ENCODE measurements at places on chromosomes 2 and 18. TPM values are rescaled to one million over a fixed set of nuclear protein-coding genes. Genes with fewer than 3 reads are reported as not detected.
A peak's percentile ranks its signal among the peaks of the same experiment; 100 is the strongest.

TUBA4B gene
- not detected for total RNA-seq

ACP1 gene
- 178 TPM for total RNA-seq

GRCh38 chr2:102063941-102064678 is 72.3 kb downstream of the IL1R2 start:
- ATAC-seq, result peak; percentile 98

ACAA2 gene
- total RNA-seq, result 28.0 TPM

GRCh38 chr2:138180692-138181386 is 216.6 kb downstream of the HNMT start:
- ATAC-seq, result no peak

SPP2 gene
- total RNA-seq, result not detected

DNA sequence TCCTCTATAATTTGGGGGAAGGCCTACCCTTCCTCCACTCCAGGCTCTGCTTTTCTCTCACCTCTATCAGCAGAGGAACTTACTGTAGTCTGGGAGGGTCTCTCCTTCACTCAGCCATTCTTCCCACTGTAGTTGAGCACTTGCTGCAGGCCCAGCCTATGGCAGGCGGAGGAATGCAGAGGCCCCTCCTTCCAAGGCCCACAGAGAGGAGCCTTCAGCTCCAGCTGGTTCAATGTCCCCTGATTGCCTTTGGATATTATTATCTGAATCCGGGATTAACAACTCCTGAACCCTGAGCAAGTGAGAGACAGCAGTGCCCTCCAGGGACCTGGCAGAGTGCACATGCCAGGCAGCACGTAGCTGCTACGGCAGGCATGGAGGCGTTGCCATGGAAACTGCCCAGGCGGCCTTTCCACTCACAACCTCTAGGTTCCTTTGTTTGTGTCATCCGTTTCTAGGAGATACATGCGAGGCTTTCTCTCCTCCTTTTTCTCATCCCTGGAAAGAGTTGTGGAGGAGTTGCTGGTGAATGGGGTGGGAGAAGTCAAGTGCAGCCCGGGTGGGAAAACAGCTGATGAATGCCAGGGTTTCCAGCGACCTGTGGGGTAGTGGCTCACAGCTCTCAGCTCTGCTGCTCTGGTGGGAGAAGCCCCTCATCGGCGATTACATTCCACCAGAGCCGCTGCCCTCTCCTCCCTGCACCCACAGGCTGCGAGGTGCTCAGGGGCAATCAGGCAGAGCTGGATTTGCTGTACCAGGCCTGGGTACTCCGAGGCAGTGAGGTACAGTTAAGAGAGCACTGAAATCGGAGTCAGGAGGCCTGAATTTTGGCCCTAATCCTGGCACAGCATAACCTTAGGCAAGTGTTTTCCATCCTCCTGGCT is 55.3 kb upstream of the HK2 start:
- ATAC-seq, result peak; percentile 94

GRCh38 chr2:27830656-27831055 is 59.1 kb downstream of the MRPL33 start:
- no peak for ATAC-seq

GRCh38 chr2:83221258-83221657 is 1237.8 kb downstream of the SUCLG1 start:
- no peak for ATAC-seq

DNA sequence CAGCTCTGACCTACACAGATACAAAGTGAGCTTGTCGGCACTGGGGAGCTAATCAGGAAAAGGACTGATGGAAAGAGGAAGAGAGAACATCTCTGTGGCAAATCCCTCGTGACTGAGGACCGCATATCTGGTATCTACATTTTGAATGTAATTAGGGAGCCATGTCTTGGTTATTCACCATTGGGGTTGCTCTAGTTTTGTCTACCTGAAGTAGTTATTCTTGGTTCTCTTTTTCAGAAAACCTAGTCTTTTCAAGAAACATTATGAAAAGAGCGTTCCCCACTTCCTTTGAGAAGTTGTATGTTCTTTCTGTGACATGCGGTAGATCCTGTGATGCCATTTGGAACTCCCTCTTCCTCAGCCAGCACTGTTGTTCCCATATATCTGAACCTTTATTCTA is 104.4 kb downstream of the DOCK10 start:
- ATAC-seq, result no peak

DNA sequence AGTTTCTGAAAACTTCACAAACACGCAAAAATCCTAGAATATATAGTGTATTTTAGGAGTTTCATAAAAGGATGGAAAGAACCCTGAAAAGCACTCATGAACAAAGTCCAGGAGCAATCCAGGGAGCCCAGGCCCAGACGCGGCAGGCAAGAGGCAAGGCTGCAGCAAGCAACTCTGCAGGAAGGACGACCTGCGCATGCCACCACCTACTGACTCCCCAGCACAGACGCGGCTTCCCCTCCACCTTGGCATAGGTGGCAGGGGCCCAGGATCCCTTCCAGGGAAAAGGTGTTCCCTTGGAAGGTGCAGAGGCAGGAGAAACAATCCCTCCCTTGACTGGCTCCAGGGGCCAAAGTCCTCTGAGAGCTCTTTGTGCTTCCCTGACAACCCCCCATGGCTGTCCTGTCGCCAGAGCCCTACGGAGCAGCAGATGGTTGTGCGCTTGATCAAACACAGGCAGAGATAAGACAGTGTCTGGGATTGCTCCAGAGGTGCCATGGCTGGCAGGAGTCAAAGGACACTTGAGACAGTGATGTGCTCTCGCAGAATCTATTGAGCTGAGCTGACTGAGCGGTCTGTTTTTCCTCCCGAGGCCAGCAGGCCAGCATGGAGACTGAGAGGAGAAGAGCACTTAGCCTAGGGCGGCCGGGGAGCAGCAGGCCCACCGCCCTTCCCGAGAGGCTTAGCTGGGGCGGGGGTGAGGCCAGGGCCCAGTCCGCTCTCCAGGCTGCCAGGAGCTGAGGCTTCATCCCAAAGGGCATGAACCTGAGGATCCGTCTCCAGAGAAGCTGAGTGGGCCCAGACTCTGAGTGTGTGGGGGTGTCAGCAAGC is 10.8 kb upstream of the AMER3 start:
- no peak for ATAC-seq

DNA sequence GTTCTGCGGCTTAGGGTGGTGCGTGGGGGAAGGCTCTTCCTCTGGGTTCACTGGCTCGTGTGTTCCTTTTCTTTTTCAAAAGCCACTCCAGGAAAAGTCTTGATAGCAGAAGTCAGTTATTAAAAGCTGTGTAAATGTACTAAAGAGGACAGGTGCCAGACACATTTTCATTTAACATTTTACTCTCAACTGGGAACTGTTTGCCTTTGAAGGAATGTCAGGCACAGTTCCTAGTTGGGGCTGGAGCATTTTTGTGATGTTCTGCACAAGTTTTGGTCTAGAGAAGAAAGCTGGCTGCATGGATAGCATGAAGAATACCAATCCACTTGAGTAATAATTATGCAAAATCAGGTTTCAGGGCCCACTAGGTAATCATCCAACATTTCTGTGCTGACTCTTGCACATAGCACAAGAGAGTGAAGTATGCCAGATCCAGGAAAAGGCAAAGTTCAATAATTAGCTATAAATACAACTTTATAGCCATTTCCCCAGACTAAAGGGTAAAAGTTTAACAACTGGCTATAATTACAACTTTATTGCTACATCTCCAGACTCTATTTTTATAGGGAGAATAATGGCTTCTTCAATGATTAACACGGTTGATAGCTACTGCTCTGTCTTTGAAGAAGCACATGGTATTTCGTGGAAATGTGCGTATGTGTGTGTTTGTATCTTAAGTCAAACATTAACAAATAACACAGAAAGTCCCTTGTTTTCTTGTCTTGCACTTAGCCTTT is 16.2 kb downstream of the SCYGR8 start:
- ATAC-seq, result peak; percentile 71

DNA sequence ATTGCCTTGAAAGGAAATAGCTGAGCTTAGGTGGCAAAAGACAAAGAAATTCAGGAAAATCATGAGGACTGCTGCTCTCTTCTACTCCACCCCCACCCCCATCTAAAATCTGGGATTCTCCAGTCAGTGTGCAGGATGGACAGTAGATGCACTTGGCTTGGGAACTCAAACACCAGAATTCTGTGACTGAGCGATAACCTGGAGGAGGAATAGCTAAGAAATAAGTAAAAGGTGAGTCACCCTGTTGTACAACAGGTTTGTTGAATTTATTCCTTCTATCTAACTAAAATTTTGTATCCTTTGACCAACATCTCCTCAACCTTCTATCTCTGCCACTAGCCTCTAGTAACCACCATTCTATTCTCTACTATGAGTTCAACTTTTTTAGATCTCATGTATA is 1029.9 kb upstream of the ACVR2A start:
- no peak for ATAC-seq

DNA sequence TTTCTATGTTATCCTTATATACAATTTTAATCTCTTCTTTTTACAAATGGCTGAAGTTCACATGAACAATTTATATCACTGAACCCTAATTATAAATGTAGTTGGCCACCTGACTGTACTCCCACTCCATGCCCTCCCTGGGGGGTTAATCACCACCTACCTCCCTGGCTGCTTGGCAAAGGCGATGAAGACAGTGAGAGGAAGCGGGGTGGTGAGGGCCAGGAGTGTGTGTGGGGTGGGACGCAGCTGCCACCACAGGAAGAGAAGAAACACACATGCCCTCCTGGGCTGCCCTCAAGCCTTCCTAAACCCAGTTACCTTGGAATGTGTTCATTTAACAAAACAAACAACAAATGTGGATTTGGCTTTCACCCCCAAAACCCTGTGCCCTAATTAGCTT is 87.0 kb upstream of the REV1 start:
- no peak for ATAC-seq

DNA sequence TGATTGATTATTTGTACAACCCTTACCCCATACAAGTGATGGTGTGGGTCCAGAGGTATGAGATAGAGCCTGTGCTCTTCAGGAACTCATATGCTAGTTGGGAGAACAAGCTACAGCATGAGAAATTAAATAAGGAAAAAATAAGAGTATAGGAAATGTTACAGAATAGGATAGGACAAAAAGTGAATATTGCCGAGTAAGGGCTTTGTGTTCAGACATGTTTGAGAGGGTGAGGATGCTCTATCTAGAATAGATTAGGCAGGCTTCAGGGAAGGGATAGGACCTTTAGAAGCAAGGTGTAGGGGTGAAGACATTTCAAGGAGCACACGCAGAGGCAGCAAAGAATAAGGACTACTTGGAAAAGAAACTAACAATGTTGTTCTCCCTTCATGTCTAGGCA is 17.8 kb downstream of the CCDC150 start:
- no peak for ATAC-seq

GRCh38 chr2:58686776-58687175 is 445.7 kb upstream of the FANCL start:
- ATAC-seq, result no peak

- peak; percentile 42 for ATAC-seq
These were observed 823 bp downstream of the PARD3B start for GRCh38 chr2:204545861-204546735.

DNA sequence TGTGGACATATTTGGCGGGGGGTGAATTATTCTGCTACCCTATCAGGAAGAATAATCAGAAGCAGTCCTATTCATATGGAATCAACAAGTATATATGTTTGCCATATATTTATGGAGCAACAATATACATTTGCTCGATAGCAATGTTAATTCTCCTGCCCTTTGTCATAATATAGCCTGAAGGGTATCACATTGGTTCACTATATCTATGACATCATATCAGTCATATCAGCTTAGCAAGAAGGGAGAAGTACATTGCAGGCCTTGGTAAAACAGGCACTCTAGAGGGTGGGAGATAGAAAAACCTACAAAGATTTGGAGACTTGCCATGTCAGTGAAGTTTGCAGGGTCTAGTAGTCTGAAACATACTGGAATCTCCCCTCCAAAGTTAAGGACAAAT is 128.4 kb downstream of the ATL2 start:
- no peak for ATAC-seq

G6PC2 gene
- total RNA-seq, result 0.25 TPM

DNA sequence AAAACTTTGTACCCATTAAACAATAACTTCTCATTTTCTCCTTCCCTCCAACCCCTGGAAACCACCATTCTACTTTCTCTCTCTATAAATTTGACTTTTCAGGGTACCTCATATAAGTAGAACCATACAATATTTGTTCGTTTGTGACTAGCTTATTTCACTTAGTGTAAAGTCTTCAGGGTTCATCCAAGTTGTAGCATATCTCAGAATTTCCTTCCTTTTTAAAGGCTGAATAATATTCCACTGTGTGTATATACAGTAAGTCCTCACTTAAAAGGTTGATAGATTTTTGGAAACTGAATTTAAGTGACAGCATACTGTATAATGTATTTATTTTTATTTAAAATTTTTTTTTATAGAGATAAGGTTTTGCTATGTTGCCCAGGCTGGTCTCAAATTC is 13.9 kb downstream of the CASP10 start:
- no peak for ATAC-seq

GRCh38 chr2:193537531-193537930 is 1342.8 kb upstream of the TMEFF2 start:
- ATAC-seq, result no peak

TMEM182 gene
- total RNA-seq, result 9.3 TPM

CDH7 gene
- total RNA-seq, result 23.5 TPM

SPDYA gene
- 0.92 TPM for total RNA-seq

GRCh38 chr2:85999061-85999831 is 106.4 kb downstream of the POLR1A start:
- no peak for ATAC-seq

Data from motor neuron (in vitro differentiated cells).